Femur (tissue), 1 donor: ENCODE measurements at places on chromosomes 12 and 14.

GRCh38 chr12:97967831-97968230, 505.2 kb downstream of the RMST start:
- no peak for DNase-seq

DNA sequence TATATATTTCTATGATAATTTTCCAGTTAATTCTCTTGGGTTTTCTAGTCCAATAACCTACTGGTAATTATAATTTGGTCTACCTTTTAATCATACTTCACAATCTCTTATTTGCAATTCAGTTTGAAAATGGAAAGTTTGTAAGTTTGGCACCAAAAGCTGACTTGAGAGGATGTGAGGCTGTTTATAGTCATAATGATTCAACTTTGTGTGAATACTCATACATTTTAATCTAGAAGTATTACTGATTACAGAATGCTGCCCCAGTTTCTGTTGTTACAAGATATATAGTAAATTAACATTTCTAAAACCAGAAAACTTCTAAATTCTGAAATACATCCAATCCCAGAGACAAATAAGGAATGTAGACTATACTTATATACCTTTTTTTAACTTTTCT, 158.2 kb downstream of the SLC38A4 start:
- no peak for DNase-seq

GRCh38 chr14:55780156-55780946, 200.3 kb downstream of the KTN1 start:
- peak; percentile 28 for DNase-seq

GRCh38 chr14:105426416-105427130, 6.9 kb downstream of the MTA1 start:
- no peak for DNase-seq

DNA sequence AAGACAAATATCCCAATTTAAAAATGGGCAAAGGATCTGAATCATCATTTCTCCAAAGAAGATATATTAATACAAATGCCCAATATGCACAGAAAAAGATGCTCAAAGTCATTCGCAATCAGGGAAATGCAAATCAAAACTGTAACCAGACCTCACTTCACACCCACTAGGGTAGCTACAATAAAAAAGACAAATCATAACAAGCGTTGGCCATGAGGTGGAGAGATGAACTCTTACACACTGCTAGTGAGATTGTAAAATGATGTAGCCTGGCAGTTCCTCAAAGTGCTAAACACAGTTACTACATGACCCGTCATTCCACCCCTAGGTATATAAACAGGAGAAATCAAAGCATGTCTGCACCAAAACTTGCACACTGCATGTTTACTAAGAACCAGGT, 30.4 kb downstream of the CDC42BPB start:
- DNase-seq, result no peak

- DNase-seq, result no peak
Observed at GRCh38 chr14:30078811-30079402, 151.3 kb upstream of the PRKD1 start.

DNA sequence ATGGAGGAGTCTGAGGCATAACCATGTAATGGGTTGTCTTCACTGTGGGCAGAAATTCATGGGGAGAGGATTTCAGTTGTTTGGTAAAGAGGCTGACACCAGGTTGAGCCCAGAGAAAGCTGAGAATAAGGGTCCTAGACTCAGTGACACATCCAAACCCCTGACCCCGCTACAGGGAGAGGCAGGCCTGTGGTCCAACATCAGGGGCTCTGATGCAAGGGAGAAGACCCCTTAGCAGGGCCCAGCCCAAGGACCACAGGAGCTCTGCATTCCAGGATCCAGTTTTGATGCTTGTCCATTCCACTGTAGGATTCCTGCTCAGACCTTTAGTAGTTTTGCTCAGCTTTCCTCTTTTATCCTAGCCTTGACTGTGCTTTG, 15.5 kb downstream of the GPR68 start:
- DNase-seq, result no peak

- peak; percentile 49 for DNase-seq
Observed at GRCh38 chr12:46825591-46826414, at the start of gene SLC38A4. Gene SLC38A4 (minus strand): TSS chr12:46825997. CDS start chr12:46793071, 32,926 bp downstream.

GRCh38 chr14:68651652-68652432, 141.0 kb downstream of the ZFP36L1 start:
- DNase-seq, result peak; percentile 46

DNA sequence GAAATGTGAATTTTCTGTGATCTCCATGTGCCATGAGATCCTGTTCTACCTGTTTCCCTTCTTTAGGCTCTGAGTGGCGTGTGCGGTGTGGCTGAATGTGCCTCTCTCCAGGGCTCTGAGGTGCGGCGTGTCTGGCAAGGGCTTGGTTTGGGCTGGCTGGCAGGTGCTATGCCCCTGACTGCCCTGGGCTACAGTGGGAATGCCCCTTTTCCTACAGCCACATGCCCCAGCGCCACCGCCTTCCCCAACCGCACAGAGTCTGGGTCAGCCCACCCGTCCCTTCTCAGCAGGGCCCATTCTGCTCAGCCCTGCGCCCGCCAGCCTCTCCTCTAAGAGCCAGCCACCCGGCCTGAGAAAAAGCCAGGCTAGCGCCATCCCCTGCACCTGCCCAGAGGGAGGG, 24.7 kb downstream of the BTBD6 start:
- no peak for DNase-seq

- DNase-seq, result no peak
Observed at GRCh38 chr14:93789228-93790130, 1.2 kb upstream of the PRIMA1 start.

GRCh38 chr12:32843528-32844095, 53.0 kb downstream of the PKP2 start:
- DNase-seq, result no peak

DNA sequence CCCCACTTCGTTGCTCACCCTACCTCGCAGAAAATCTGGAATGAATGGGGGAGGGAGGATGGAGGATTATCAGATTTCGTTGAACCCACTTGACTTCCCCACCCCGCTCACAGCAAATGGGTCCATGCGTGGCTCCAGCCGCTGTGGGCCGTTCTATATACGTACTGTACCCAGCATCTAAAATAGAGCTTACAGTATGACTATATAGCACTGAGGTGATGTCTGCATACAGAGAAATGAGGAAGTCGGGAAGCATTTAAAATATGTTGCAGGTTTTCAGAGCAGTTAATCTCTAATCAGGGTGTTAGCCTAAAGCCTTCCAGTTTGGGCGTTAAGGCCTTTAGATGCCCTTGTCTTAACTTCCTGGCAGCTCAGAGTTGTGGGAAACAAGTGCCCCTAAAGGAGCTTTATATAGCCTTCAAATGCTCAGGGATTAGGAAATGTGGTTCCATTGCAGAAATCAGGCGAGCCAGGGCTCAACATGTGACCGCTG, 1.4 kb downstream of the BICDL1 start:
- no peak for DNase-seq

GRCh38 chr14:65117769-65118745, 15.7 kb upstream of the MAX start:
- DNase-seq, result no peak

DNA sequence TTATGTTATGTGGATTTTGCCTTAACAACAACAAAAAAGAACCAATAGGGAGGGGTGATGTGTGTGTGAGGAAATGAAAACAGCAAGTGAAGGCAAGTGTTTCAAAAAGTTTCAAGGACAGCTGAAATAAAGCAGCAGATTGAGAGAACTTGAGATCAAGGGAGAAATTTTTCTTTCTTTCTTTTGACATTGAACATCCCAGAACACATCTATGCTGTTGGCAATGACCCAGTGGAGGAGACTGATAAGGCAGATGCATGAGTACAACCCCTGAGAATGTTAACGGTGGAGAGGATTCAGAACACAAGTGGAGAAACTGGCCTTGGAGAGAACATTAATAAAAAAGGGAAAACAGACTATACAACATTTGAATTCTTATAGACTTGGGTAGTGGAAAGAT, 2.9 kb downstream of the LLPH start:
- DNase-seq, result no peak

DNA sequence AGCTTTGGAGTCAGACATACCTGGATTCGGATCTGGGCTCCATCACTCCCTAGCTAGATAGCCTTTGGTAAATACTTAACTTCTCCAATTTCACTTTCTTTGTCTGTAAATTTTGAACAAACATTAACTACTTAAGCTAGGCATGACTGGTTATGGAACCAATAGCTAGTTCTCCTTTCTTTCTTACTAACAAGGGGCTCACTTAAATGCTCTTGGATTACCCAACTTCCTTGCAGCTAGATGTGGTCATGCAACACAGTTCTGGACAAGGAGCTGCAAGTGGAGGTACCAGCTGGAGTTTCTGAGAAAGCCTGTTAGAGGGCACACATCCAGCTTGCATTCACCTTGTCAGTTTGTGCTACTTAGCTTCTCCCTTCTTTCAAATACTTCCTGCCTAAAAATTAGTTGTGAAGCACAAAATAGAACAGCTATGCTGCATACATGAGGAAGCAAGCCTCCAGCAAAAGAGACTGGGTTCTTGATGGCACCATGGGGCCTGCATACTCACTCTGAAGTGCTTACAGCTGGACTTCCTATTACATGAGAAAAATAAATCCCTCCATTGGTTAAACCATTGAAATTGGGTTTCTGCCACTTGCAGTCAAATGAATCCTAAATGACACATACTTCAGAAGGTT, 210.1 kb upstream of the EEA1 start:
- no peak for DNase-seq

- no peak for DNase-seq
Observed at GRCh38 chr12:75932241-75932640, 99.3 kb downstream of the PHLDA1 start.

DNA sequence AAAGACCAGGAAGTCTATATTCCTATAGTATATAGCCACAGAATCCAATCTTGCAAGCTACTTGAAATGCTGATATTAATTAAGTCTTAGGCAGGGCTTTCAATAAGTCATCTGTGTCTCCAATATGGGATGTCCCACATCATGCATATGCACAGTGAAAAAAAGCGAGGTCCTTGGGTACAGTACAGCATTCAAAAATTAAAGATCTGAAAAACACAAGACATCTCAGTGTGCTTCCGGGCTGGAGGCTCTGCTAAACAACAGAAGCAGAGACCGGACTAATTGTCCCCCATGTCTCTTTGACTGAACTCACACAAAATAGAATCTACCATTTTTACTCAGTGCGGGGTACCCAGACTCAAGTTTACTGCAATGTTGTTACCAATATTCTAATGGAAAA, 156.0 kb downstream of the DAD1 start:
- DNase-seq, result no peak

DNA sequence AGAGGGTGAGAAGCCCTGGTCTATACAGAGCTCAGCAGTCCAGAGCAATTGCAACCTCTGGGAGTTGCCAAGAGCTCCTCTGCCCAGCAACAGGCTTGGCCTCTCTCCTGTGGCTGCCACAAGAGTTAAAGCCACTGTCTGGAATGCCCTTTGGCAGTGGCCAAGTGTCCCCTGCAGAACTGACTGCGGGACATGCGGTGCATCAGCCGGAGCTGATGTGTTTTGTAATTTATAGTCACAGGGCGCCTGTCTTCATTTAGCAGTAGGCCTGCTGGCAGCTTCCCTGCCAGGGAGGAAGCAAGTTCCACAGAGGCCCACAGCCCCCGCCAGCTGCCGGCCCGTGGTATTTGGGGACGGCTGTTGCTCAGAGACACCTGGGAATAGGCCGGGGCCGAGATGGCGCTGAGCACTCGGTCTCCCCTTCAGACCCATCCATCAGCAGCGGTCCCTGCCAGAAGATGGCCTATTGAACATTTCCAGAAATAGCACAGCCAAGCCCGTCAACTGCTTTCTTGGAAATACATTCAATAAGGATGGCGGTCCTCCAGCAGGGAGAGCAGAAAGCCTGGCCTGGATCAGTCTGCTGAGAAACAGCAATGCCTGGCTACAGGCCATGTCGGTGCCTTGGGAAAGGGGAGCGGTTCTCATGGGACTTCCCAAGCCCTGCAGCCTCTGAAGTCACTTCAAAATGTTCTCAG, 217.4 kb downstream of the CRADD start:
- DNase-seq, result peak; percentile 94

- DNase-seq, result no peak
Observed at GRCh38 chr14:104445086-104445485, 134.5 kb upstream of the C14orf180 start.

- peak; percentile 94 for DNase-seq
Observed at GRCh38 chr14:22982477-22983245, at the start of gene AJUBA. Gene AJUBA (minus strand): TSS chr14:22982551. CDS start chr14:22982266, 285 bp downstream.

GRCh38 chr12:129109174-129110001, 256.1 kb downstream of the GLT1D1 start:
- DNase-seq, result no peak

DNA sequence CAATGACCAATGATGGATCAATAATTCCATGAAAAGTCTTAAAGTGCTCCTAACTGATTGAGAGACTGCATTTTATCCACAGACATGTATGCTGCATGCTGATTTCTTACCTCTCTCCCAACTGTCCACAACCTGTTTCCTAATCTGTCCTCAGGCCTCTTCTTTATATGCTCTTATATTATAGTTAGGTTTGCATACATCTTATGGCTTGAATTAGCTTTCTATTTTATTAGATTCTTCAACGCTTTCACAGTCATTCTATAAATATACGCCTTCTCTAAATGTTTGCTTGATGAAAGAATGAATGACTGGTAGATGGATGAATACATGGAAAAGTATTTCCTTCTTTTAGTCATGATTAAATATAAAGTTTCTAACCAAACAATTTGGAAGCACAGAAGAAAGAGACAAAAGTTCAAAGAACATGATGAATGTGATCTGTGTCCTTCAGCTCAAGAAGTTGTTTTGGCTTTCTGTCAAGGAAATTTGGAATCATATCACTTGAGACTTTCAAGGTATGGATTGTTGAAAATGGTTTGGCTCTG, 91.8 kb upstream of the NPAS3 start:
- DNase-seq, result no peak

DNA sequence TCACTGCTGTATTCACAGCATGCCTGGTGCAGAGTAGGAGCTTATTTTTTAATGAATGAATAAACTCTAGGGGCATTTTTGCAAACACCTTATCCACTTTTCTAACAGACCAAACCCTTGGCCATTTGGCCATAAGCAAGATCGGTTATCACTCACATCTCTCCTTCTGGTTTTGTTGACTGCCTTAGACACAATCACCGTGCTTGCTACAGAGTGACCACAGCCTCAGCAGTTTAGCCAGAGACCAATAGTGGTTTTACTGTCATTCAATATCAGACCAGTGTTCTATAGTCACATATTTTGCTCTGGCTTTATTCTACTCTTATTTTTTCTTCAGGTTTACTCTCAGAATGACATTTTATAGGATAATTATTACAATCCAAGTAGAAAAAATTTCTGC, 2.2 kb downstream of the KLRB1 start:
- DNase-seq, result no peak

- no peak for DNase-seq
Observed at GRCh38 chr14:103316721-103317121, 17.3 kb upstream of the EIF5 start.

GRCh38 chr12:3614806-3615466, 123.9 kb downstream of the PRMT8 start:
- DNase-seq, result no peak

DNA sequence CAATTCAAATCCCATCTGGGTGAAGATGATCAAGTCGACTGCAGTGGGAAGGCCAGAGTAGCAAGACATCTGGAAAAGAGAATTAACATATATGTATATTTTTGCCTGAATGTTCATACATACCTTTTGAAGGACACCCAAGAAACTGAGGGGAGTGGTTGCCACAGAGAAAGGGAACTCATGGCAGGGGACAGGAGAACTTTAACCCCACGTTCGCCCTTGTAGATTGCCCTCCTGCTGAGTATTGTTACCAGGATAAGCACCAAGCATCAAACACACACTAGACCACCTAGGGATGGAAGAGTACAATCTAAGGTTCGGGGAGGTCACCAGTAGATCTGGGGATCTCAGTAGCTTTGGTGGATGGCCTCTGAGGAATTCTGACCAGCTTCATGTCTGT, 9.7 kb downstream of the KRT1 start:
- DNase-seq, result no peak
